ENCODE measurements at places on chromosomes 2 and 18.

DNA sequence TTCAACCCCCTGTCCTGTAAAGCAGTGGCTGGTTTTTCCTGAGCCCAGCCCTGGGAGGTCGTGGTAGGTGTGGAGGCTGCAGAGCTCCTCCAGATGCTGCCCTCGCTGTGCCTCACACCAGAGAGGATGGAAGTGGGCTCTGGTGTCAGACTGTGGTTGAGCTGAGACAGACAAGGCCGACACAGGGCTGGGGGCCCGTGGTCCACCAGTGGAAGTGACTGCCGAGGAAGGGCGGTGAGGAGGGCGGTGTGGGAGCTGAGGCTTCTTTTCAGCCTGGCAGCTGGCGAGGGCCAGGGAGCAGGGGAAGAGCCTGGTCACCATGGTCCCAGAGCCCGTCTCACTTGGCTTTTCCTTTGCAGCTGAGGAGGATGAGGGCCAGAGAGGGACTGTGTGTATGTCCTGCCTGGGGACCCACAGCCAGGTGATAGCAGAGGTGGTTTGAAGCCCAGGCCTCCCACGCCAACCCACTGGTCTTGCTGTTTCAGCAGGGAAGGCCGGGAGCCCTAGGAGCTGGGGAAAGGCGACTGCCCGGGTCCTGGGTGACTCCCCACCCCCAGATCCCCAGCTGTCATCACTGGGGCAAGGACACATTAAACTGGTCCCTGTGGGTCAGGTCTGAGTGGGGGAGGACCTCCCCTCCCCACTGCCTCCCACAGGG lies 8.5 kb downstream of the SFTPB start:
- no peak for DNase-seq

GRCh38 chr18:55421615-55422419 lies 166.2 kb downstream of the TCF4 start:
- no peak for DNase-seq

GRCh38 chr18:35122586-35123224 lies 81.5 kb downstream of the MAPRE2 start:
- no peak for DNase-seq

DNA sequence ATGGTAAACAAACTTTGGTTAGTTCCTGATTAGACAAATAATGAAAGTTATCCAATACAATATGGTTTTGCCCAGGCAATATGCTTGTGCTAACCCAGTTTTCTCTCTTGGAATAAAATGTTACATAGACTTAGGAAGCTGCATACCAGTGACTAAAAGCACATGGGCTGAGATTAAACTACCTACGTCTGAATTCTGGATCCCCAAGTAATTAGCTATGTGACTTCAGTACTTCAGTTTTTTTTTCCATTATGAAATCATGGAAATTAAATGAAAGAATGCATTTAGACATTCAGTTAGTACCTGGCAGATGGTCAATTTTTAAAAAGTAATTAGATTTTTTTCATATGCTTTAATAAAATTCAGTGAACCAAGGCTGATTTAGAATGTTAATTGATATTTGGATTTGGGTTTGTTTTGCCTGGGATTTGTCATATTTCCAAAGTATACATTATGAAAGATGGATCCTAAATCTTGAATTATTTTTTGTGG lies 213.9 kb downstream of the PTH2R start:
- DNase-seq: no peak

GRCh38 chr2:80651435-80651834 lies 346.9 kb upstream of the LRRTM1 start:
- DNase-seq: no peak

GRCh38 chr2:220348206-220348605 lies 720.8 kb downstream of the SLC4A3 start:
- DNase-seq: no peak

DNA sequence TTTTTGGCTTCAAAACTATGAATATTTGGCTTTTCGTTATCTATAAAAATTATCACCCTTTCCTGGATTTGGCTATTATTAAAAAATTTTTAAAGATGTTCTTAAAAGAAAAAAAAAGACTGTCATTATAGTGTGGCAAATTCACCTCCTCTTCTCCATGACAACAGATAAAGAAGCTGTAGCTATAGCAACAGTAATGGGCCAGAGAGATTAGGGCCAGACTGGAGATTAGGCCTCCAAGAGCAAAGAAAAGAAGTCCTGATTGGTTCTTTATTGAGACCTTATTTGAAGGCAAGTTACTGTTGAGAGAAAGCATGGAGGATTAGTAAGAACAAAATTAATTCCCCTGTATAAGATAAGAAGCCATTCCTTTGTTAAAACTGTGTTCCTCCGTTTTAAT lies 812.5 kb downstream of the DCC start:
- no peak for DNase-seq

DNA sequence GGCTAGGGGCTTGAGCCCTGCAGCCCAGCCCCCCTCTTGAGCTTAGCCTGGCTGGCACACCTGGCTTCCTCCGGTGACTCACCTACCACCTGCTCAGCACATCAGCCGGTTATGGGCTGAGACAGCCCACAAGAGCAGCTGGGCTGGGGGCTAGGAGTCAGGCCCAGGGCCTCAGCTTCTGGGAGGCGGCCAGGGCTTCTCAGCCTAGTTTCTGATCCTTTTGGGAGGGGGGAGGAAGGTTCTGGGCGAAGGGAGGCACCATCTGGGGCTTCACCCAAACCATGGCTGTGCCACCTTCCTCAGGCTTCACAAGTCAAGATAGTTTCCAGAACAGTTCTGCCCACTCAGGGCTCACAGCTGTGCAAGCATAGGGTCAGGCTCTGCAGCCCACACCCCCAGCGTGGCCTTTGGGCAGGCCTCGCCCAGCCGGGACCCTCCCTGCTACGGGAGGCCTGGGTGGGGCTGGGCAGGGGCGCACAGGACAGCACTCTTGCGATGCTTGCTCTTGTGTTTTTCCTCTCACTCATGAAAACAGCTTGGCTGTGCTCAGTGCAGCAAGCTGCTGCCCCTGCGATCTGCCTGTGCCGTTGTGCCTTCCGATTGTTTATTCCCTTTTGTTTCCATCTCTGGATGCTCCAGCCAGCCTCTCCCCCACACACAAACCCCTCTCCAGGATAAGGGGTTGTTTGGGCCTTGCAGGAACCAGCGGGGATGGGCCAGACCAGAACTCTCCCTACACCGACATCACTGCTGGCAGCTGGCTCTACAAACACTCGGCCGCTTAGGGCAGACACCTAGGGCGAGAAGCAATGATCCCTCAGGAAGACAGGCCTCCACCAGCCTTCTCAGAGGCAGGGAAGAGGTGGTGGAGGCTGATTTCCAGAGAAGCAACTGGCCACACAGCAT lies 26.1 kb upstream of the SEMA4C start:
- no peak for DNase-seq

- no peak for DNase-seq
Observed at GRCh38 chr2:201114846-201115245, 1.1 kb upstream of the CFLAR start.

DNA sequence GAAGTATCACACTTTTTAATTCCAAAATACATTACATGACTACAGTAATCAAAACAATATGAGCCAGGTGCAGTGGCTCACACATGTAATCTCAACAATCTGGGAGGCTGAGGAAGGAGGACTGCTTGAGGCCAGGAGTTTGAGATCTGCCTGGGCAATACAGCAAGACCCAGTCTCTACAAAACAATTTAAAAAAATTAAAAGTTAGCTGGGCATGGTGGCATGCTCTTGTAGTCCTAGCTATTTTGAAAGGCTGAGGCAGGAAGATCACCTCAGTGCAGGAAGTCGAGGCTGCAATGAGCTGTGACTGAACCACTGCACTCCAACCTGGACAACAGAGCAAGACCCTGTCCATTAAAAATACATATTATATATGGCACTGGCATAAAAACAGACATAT lies 109.8 kb downstream of the USP34 start:
- no peak for DNase-seq
